Fibroblast of mammary gland (primary cell): ENCODE measurements at places on chromosomes 3 and 15.
A peak's percentile ranks its signal among the peaks of the same experiment; 100 is the strongest.

GRCh38 chr15:26628879-26629529 lies 143.9 kb downstream of the GABRB3 start:
- DNase-seq, result peak; percentile 45

GRCh38 chr3:132570016-132570415 lies 27.1 kb upstream of the ACKR4 start:
- DNase-seq, result no peak

GRCh38 chr3:127688022-127688415 lies 15.3 kb downstream of the ABTB1 start:
- no peak for DNase-seq

- no peak for DNase-seq
Measured at GRCh38 chr3:46206282-46207015, 1.7 kb downstream of the CCR1 start.

- DNase-seq, result no peak
Measured at GRCh38 chr15:92629975-92630626, 25.5 kb downstream of the FAM174B start.

DNA sequence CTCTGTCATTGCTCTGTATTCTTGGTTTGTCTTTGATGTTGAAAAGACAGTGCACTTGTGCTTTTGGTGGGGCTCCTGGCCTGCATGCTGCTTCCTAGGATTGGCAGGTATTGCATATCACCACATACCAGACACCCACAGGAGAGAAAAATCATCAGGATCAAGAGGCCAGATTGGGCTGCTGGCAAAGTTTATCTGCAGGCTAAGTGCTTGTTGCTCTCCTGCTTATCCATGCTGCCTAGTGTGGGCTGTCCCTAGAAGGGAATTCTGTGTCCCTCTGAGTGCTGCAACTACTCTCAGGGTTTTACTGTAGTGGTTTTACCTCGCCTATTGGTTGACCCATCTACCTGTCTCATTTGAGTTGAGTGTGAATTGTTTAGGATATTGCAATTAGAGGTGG lies 833 bp upstream of the SLC22A13 start:
- no peak for DNase-seq

GRCh38 chr3:22542311-22542710 lies 660.8 kb upstream of the UBE2E2 start:
- DNase-seq, result peak; percentile 56

- DNase-seq, result no peak
Measured at GRCh38 chr3:71371282-71371681, 212.2 kb downstream of the FOXP1 start.

DNA sequence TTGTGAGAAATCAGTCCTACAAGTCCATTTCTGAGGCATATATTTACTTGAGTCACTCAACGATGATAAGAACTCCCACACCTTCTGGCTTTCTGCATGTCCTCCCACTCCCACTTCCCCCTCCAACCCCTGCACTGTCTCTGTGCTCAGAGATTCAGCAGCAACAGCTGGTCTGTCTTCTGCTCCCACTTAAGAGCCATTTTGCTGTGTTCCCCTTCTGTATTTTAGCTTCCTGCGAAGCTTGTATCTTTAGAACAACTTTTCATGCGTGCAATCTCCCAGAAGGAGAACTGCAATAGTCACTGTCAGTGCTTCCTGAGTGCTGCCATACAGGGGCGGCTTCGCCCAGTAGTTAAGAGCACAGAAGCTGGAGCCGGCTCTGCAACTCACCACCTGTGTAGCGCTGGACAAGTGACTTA lies 90.0 kb upstream of the SPATA12 start:
- DNase-seq, result no peak

DNA sequence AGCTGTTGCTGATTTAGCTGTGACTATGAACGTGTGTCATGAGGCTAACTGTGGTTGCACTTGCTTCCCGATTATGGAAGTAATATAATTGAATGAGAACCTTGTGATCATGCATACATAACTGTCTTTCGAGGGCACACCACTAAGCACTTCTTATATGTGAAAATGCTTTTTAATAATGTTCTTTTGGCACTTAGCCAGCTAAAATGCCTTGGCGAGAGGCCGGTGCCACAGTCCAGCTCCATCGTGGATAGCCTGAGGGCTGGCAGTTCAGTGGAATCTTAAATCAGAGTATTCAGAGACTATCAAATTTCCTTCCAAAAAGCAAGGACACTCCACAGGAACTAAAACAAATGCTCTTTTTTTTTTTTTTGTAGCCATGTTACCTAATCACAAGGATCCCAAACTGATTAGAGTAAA lies 161.6 kb upstream of the FRMD4B start:
- DNase-seq, result no peak

- no peak for DNase-seq
Measured at GRCh38 chr15:66023311-66023972, 154.2 kb downstream of the RAB11A start.

DNA sequence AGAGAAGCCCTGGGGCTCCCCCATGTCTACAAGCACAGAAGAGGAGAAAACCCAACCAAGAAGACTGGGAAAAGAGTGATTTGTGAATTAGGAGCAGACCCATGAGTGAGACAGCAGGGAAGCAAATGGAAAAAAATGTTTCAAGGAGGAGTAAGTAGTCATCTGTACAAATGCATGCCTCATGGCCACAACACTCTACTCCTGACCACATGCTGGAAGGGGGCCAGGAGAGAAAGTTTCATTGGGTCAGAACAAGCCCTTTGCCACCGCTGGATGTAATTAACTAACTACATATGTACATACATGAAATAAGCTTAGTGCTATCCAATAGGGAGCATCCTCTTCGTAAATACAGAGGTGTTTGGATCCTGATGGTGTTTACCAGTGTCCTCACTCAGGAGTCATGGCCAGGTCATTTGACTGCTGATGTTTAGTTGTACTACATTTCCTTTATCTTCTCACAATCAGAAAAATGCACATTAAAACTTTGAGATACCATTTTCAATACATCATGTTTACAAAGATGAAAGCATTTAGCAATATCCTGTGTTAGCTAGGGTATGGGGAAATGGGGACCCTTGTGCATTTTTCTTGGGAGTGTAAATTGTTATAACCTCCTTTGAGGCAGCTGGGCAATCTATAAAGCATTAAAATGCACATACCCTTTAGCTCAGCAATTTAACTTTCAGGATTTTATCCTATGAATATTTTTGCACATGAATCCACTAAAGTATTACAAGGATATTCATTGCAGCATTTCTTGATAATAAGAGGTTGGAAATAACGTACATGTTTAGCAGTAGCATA lies 27.1 kb downstream of the CLRN1 start:
- peak; percentile 87 for DNase-seq

GRCh38 chr15:82709421-82710207 lies at the start of gene AP3B2:
Gene AP3B2 (minus strand): TSS chr15:82709875. CDS start chr15:82709706, 169 bp downstream.
- peak; percentile 49 for DNase-seq

- DNase-seq, result peak; percentile 82
Measured at GRCh38 chr15:72722071-72722696, 36.2 kb downstream of the BBS4 start.

GRCh38 chr15:22795206-22796063 lies 9.0 kb downstream of the NIPA1 start:
- no peak for DNase-seq

DNA sequence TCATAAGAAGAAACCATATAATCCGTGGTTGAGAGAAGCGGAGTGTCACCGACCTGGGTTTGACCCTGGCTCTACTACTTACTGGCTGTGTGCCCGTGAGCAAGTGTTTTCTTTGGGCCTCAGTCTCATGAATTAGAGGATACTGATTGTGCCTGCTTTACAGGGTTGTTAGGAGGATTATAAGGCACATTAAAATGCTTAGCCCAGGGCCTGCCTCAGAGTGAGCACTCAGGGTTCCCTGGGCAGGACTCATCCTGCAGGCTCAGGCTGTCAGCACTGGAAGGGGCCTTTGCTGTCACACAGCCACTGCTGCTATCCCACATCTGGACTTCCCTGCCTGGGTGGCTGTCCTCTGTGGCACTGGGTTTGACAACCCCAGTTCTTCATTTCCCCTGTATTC lies 4.7 kb downstream of the PLA2G4F start:
- no peak for DNase-seq

- DNase-seq, result no peak
Measured at GRCh38 chr15:74220475-74221248, 15.5 kb upstream of the CCDC33 start.

GRCh38 chr3:33194303-33194702 lies 24.3 kb downstream of the SUSD5 start:
- DNase-seq, result no peak

GRCh38 chr15:42695527-42696071 lies 41.3 kb downstream of the CDAN1 start:
- peak; percentile 18 for DNase-seq

DNA sequence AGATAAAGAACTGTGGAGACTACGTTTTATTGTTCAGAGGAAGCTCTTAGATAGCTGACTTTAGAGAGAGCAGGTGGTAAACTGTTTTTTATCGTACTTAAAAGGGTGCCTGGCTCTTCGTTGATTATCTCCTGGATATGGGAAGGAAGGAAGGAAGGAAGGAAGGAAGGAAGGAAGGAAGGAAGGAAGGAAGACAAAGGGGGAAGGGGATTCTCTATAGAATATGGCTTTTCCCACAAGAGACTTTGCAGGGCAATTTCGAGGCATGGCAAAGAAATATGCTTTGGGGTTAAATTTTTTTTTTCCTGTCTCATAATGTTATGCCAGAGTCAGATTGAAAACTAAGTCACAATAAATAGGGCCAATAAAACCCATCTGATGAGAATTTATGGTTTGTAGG lies 271.9 kb upstream of the POU1F1 start:
- no peak for DNase-seq

GRCh38 chr3:115691964-115692363 lies 68.7 kb downstream of the GAP43 start:
- no peak for DNase-seq

DNA sequence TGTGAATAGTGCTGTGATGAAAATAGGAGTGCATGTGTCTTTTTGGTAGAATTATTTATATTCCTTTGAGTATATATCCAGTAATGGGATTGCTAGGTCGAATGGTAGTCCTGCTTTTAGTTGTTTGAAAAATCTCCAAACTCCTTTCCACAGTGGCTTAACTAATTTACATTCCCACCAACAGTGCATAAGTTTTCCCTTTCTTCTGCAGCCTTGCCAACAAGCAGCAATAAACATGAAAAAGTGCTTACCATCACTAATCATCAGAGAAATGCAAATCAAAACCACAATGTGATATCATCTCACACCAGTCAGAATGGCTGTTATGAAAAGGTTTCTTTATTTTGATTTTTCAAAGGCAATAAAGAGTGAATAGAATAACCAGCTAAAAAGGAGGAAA lies 1105.9 kb downstream of the NAALADL2 start:
- DNase-seq, result no peak

GRCh38 chr3:126612479-126613205 lies 42.3 kb downstream of the TXNRD3 start:
- no peak for DNase-seq

DNA sequence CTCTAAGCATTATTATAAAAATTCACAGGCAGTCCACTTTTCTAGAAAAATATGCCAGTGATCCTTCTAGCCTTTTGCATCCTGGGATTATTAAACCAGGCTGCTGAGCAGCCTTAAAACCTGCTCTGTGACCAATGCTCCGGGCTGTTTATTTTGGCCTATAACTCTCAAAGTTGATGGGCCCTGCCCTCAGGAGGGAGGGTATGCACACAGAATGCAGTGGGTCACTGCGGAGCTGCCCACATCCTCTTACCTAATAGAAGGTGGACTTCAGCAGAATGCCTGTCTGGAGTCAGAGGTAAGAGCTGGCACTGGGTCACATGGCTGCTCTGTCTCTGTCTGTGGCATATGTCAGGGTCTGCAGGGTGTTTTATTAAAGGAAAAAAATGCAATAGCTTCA lies 26.0 kb downstream of the CPNE4 start:
- no peak for DNase-seq

- DNase-seq, result no peak
Measured at GRCh38 chr3:113794526-113794925, 44.1 kb upstream of the GRAMD1C start.

DNA sequence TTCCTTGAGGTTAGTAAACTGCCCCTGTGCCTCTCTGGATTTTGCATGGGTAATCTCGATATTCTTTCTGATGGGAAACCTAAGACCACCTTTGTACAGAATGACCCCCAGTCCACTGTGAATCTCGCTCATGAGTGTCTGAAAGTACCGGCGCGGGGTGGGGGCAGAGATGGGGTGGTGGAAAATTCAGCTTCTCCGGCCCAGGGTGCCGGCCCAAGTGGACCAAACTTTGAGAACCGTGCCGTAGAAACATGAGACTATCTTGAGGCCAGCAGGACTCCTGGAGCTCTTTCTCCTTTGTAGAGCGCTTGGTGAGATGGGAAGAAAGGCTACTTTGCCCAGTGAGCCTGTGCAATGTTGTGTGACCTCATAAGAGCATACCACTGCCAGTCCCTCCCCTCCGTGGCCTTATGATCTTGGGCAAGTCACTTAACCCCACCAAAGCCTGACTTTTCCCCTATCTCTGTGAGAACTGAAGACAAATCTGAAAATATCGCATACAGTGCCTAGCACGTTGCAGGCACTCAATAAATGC lies 40.4 kb upstream of the VEPH1 start:
- peak; percentile 40 for DNase-seq

- peak; percentile 46 for DNase-seq
Measured at GRCh38 chr3:25663869-25664811, 567 bp downstream of the TOP2B start.

GRCh38 chr3:133081016-133081415 lies 42.8 kb downstream of the TMEM108 start:
- DNase-seq, result no peak

- DNase-seq, result no peak
Measured at GRCh38 chr3:104523136-104523535, 843.6 kb upstream of the ALCAM start.

- DNase-seq, result no peak
Measured at GRCh38 chr3:10364806-10365205, 43.9 kb upstream of the SEC13 start.

DNA sequence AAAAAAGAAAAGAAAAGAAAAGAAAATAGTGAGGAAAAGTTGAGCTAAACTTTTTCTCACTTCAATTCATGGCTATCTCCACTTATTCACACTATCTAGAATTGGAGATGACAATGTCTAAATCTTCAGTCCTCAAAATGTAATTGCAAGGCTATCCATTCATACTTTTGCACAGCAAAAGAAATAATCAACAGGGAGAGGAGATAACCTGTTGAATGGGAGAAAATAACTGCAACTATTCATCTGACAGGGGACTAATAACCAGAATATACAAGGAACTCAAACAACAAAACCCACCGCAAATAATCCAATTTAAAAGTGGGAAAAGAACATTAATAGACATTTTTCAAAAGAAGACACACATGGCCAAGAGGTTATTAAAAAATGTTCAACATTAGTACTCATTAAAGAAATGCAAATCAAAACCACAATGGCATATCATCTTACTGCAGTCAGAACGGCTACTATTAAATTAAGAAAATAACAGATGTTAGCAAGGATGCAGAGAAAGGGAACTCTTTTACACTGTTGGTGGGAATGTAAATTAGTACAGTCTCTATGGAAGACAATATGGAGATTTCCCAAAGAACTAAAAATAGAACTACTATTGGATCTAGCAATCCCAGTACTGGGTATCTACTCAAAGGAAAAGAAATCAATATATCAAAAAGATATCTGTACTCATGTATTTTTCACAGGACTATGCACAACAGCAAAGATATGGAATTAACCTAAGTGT lies 73.5 kb upstream of the PPIB start:
- DNase-seq, result no peak

GRCh38 chr3:10928407-10928960 lies 64.1 kb upstream of the SLC6A1 start:
- DNase-seq, result no peak

GRCh38 chr15:74322558-74323180 lies 44.8 kb downstream of the CYP11A1 start:
- DNase-seq, result peak; percentile 57

- DNase-seq, result peak; percentile 65
Measured at GRCh38 chr3:154758109-154758868, 321.8 kb upstream of the MME start.
